ENCODE measurements at places on chromosomes 13 and 19.

- DNase-seq: no peak
These were observed 51.1 kb downstream of the HSPH1 start for GRCh38 chr13:31110617-31111016.

DNA sequence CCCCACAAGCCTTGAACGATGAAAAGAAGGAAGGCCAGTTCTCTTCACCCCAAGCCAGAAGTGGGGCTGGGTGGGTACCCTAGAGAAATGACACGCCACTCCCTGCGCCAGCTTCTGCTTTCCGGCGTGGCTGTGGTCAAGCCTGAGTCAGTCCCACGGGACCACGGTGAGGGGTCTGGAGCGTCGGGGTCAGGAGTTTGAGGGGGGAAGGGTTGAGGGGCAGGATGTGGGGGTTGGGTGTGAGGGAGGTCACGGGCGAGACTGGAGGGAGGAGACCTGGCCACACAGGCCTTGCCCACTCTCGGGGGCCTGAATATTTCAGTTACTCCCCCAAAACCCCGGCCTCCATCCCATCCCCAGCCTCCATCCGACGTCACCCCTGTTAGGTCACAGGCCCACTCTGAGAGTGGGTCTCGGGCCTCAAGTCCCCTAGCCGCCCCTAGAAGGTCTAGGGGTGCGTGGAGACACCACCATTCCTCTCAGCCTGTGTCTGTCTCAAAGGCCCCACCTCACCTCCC lies 500 bp upstream of the IFI30 start:
- no peak for DNase-seq

- no peak for DNase-seq
These were observed 813 bp downstream of the ZNF284 start for GRCh38 chr19:44072543-44073401.

DNA sequence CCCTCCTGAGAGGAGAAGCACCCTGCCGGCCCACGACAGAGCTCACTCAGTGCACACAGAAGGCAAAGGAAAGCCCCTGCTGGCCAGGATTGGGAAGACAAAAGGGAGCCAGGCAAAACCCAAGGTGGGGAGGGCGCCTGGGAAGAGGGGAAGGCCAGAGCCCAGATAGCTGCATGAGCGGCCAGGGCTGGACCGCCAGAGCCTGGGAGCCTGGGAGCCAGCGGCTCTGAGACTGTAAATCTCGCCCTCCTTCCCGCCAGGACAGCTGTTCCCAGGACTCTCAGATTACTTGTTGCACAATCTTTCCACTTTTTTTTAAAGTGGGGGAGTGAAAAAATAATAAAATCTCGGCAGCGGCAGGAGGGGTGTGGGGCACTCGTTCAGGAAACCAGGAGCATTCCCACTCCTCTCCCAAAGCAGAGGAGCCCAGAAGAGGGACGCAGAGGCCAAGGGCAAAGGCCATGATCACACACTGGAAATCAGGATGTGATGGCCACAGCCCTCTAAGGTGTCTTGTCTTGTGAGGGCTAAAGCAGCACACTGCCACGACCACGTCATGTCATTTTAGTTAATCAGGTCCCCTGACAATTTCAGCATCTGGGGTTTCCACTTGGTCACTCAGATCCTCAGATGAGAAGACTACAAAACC lies 19.6 kb upstream of the EPHX3 start:
- no peak for DNase-seq

GRCh38 chr13:60043262-60043661 lies 120.5 kb downstream of the DIAPH3 start:
- no peak for DNase-seq

DNA sequence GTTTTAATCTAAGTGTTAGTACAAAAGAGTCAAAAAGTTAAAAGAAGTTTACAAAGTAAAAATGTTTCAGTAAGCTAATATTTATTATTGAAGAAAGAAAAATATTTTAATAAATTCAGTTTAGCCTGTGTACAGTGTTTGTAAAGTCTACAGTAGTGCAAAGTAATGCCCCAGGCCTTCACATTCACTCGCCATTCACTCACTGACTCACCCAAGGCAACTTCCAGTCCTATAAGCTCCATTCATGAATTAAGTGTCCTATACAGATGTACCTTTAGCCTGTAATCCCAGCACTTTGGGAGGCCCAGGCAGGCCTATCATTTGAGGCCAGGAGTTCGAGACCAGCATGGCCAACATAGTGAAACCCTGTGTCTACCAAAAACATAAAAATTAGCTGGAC lies 24.1 kb upstream of the AKAP11 start:
- DNase-seq: no peak

GRCh38 chr13:26022538-26023292 lies 29.1 kb downstream of the SHISA2 start:
- no peak for DNase-seq

DNA sequence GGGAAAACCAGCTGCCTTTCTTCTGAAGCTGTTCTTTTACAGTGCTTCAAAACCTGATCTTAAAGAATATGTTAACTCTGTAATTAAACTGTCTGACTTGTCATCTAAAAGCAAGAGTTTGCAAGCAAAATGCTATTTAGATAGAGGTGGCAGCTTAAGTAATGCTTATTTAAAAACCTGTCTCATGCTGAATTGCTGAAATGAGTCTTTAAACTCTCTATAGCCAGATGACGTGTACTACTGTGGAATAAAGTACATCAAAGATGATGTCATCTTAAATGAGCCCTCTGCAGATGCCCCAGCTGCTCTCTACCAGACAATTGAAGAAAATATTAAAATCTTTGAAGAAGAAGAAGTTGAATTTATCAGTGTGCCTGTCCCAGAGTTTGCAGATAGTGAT lies 22.9 kb downstream of the ITM2B start:
- DNase-seq: no peak

DNA sequence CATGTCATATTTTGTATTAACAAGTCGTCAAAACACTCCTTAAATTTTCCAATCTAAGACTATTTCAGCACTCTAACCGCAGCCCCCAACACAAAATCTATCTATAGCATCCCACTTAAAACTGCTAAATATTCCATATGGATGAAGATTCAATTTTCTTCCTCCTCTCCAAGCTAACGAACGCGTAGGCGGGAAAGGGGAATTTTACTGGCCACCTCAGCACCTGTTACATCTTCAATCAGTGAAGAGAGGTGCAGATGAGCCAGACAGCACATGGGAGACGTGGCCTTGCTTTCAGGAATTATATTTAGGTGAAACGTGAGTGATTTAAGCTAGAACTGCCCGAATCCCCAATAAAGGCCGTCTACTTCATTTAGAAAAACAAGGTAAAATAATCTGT lies 1.1 kb downstream of the RBM26 start:
- no peak for DNase-seq

GRCh38 chr13:47484548-47484947 lies 516.5 kb downstream of the SUCLA2 start:
- no peak for DNase-seq

GRCh38 chr13:44583137-44583536 lies 7.0 kb upstream of the TSC22D1 start:
- DNase-seq: no peak

DNA sequence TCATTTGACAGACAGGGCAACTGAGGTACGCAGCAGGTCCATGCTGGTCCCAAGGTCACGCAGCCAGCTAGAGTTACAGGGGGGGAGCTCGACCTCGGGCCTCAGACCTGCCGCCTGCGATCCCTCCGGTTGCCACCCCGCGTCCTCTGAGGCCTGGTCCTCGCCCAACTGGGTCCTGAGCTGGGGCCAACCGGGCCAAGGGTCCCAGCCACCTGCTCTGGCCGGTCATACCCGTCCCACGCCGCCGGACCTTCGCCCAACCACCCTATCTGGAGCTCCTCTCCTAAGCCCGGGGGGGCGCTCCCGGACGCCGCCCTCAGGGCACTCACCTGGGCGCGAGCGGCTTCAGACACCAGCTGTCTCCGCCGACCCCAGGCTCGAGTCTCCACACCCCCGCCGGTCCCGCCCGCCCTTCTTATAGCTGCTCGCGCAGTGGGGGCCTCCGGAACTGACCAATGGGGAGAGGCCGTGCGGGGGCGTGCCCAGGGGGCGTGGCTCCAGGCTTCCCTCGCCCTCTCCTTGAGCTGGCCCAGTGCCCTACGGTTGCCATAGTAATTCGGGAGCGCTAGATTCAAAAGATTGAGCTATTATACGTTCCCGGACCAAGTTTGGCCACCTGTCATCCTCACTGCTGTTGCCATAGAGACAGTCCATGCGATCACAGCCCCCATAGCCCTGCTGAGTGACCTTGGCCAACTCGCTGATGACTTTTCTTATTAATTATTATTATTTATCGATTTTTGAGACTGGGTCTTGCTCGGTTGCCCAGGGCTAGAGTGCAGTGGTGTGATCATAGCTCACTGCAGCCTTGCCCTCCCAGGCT lies at the start of gene PLIN5:
Gene PLIN5, minus strand, starts transcription at position 389 of the 823 bp plus-strand sequence. CDS start 1,150 bp downstream, outside the sequence.
- no peak for DNase-seq

DNA sequence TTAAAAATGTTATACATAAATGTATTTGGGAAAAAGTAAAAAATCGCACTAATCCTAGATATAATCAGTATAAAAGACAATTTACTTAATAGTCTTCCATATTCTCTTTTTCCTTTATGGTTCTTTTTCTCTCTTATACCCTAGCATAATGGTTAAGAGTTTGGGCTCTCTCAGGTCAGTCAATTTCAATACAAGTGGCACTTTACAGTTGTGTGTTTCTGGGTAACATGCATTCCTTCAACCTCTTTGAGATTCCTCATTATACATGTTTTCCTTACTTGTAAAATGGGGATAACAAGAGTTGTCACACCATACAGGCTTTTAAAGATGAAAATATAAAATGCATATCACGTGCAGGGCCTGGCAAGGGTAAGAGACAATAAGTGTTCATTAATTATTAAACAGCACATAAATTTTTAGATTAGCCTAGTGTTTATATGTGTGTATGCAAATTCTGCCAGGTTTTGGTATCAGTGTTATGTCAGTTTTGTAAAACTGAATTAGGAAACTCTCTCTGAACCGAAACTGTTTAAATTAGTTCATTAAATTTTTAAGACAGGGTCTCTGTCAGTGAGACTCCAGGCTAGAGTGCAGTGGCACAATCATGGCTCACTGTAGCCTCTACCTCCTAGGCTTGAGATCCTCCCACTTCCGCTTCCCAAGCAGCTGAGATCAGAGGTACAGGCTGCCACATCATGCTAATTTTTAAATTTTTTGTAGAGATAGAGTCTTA lies 49.8 kb downstream of the ELF1 start:
- DNase-seq: no peak
